ENCODE measurements at places on chromosomes 1 and 21.

DNA sequence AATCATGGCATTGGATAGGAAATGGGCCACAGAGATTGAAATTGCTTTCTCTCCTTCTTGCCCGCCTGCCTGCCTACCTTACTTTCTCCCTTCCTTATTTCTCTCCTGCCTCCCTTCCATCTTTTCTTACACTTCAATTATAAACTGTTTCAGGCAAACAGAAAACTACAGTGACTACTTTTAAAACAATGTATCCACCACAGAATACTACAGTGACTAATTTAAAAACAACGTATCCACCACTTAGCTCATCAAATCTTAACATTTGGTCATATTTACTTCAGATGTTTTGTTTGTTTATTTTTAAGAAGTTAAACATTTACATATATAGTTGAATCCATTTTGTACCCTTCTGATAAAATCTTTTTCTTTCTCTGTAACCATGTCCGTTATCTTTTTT, 54.4 kb downstream of the SNRPE start:
- DNase-seq: no peak

DNA sequence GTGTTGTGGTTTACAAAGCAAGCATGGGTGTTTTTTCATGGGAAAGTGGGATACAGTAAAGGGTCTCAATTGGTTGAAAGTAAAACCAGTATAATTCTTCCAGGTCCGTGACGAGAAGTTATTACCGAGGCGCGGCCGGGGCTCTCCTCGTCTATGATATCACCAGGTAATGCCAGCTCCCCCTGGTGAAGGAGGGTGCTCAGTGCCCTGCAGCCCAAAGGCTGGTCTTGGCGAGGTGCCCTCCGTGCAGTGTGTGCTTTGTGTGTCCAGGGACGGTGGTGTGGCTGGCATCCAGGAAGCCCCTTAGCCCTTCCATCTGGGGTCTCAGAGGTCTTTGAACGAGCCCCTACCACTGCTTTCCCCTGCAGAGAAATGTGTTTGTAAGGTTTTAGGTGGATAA, 24.8 kb downstream of the RAB4A start:
- DNase-seq: no peak

- no peak for DNase-seq
These were observed 12.9 kb downstream of the PI4KB start for GRCh38 chr1:151314137-151314875.

DNA sequence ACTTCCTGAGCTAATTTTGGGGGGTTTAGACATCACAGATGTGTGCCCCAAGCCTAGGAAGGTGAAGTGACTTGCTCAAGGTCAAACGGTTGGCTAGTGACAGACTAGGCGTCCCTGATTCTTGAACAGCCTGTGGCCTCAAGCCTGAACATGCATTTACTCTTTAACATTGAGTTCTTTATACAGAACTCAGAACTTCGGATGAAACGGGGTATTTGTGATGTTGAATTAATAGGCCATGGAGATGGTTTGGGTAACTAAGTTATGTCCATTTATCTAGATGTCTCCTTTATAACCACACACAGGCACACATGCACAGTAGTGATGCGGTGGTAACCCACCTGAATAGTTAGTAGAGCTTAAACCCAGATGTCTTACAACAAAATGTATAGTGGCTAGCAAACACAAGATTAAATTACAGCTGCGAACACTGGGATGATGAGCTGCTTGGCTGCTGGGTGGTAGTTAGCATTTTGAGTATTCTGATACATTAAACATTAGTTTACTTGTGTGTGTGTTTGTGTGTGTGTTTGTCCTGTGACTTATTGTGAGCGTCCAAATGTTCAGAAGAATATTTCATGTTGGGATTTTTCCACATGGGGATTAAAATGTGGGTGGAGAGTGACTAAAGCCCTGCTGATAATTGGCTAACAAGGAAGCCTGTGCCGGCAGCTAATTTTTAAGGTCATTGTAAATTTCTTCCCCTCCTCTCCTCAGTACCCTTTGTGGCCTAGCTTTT, 2.3 kb downstream of the ATP1A1 start:
- no peak for DNase-seq

- DNase-seq: no peak
These were observed 60.0 kb downstream of the SLC66A1 start for GRCh38 chr1:19372136-19372514.

DNA sequence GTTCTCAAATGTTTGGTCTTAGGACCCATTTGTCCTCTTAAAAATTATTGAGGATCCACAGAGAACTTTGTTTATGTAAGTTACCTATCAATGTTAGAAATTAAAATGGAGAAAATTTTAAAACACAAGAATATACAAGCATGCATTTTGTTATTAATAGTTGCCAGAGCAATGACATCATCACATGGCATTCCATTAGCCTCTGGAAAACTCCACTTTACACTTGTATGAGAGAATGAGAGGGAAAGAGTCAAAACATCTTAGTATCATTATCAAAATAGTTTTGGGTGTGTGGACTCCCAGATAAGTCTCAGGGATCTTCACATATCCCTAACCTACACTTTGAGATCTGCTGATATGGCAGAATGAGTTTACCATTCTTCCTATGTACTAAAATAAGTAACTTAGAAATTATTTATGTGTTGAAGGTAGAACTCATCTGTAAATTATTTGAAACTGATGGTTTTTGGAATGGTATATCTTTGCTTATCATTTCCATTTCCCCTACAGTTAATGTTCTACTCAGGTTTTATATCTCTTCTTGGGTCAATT, 48.8 kb downstream of the RNF220 start:
- DNase-seq: no peak

DNA sequence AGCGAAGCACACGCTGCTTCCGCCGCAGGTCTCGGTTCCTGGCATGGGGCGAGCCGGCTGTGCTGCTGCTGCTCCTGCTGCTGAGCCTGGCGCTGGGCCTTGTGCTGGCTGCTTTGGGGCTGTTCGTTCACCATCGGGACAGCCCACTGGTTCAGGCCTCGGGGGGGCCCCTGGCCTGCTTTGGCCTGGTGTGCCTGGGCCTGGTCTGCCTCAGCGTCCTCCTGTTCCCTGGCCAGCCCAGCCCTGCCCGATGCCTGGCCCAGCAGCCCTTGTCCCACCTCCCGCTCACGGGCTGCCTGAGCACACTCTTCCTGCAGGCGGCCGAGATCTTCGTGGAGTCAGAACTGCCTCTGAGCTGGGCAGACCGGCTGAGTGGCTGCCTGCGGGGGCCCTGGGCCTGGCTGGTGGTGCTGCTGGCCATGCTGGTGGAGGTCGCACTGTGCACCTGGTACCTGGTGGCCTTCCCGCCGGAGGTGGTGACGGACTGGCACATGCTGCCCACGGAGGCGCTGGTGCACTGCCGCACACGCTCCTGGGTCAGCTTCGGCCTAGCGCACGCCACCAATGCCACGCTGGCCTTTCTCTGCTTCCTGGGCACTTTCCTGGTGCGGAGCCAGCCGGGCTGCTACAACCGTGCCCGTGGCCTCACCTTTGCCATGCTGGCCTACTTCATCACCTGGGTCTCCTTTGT, 2.6 kb downstream of the TAS1R3 start:
- no peak for DNase-seq

GRCh38 chr1:160432371-160432786, 32.0 kb downstream of the VANGL2 start:
- DNase-seq: no peak

GRCh38 chr21:46188226-46189212, 4.3 kb upstream of the SPATC1L start:
- DNase-seq: no peak

DNA sequence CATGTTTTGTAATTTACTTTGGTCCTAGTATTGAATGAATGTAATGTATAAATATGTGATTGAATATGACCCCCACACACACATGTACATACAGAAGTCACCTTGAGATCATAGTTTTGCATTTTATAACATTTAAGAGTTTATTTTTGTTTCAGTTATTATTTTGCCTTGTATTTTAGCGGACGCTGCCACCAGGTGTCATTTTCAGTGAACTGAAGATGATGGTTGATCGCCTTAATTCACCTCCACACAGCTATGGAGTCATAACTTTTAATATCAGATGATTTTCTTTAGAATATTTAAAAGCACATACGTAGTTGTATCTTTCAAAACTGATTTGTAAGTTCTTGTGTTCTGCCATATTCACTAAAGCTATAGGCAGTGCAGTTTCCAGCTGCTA, 130.4 kb downstream of the DYRK1A start:
- DNase-seq: no peak

DNA sequence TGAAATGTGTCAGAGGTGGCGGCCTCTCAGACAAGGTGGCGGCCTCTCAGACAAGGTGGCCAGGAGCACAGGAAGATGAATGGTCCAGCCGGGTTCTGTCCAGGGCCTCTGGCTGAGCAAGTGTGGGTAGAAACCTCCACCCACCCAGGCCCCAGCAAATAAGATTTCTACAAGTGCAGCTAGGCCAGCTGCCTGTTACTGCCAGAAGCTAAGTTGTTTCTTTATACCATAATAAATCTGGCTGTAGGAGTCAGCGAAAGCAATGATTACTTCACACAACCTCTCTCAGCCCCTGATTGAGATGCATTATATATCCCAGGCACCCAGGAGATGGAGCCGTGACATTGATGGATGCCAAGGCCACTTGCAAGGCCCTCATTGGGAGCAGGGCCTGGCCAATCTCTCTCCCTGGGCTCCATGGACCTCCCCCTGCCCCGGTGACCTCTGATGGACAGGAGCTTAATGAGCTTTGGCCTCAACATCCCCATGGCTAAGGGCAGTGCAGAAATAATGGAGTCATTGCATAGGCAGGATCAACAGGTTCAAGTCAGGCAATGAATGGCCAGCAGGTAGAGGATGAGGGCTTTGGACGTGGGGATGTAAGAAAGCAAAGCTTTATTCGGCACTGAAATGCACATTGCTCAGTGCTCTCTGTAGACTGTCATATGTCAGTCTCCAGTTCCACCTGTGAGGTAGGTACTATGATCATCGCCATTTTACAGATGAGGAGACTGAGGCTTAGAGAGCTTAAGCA, 92.9 kb downstream of the PTPRU start:
- no peak for DNase-seq

DNA sequence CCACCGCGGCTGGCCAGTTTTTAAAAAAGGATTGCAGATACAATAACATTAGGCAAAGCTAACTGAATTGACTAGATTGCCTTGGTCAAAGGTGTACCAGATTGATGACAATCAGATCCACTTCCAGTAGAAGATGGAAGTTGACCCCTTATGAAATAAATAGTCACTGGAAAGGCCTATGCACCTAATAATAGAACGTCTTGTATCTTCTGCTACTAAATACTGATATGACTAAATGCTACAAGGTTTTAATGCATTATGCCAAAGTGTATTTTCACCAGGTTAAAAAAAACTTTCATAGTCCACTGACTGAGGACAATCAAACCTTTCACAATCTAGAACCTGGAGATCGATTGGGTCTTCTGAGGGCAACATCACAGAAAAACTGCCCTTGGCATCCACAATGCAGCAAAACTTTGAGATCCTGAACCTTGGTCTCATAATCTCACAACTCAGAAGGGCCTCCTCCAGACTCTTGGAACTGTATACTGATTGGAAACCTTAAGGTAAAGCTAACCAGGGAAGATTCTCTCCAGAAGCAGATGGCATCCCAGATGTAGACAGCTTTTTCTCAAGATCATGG, 7.8 kb upstream of the RBBP5 start:
- no peak for DNase-seq

DNA sequence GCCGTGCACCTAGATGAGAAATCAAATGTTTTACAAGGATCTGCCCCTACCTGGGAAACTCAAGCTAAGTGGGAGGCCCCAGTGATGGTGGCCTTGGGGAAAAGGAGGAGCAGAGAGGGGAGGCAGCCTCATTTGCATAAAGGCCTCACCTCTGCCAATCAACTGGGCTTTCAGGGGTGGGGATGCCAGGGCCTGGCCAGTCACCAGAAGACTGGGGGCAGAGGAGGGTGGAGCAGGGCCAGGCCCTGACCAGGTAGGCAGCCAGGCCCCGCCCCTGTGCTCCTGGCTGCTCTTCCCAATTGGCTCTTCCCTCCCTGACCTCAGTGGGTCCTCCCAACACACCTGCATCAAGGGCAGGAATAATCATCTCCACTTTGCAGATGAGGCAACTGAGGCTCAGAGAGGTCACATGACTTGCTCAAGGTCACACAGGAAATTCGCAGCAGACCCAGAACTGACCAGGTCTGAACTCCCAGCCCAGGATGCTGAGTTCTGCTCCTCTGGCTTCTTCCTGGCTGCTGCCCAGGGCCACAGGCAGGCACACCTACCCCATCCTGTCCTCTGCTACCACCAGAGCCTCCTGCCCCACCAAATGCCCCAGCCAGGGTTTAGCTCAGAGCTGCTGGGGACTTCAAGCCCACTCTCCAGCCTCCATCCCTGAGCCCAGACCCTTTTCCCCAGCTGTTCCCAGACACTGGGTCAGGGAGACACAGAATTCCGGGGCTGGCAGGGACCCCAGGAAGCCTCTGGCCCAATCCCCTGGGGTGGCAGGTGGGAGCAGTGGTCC, 677.9 kb downstream of the MATN1 start:
- DNase-seq: no peak
